ENCODE measurements at places on chromosomes 6 and 20.

DNA sequence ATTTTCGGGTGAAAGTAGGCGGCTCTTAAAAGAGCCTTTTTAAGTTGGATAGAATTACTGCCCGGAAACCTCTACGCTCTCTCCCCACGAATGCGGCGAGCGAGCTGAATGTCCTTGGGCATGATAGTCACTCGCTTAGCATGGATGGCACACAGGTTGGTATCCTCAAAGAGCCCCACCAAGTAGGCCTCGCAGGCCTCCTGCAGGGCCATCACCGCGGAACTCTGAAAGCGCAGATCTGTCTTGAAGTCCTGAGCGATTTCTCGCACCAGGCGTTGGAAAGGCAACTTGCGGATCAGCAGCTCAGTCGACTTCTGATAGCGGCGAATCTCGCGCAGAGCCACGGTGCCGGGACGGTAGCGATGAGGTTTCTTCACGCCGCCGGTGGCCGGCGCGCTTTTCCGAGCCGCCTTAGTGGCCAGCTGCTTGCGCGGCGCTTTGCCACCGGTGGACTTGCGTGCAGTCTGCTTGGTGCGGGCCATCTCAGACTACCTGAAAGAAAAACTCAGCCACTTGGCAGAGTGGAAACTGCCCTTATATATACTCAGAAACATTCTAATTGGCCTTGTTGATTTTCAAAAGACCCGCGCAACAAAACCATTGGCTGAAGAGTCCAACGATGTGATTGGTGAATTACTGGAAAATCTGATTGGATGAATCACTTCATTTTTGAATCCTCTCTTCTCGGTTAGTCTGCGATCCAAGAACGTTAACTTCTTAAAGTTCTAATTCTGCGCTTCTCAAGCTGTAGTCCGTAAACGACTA, 93.9 kb upstream of the BTN3A2 start:
- DNase-seq, result no peak

GRCh38 chr20:42346189-42347170, 728.3 kb upstream of the CHD6 start:
- DNase-seq, result no peak

DNA sequence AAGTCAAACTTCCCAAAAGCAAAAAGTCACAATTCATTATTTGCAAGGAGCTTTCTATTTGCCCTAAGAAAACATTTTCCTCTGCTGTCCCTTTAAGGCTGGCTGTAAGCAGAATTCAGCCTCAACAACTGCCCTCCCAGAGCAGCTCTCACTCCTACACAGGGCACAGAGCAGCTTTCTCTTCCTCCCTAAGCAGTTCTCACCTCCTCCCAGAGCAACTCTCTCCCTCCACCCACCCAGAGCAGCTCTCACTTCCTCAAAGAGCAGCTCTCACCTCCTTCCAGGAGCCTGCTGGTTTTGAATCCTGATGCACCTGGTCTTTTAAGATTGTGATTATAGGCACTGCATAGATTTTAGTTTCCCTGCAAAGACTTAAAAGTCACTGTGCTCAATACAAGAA, 120.6 kb upstream of the TMEM181 start:
- no peak for DNase-seq

DNA sequence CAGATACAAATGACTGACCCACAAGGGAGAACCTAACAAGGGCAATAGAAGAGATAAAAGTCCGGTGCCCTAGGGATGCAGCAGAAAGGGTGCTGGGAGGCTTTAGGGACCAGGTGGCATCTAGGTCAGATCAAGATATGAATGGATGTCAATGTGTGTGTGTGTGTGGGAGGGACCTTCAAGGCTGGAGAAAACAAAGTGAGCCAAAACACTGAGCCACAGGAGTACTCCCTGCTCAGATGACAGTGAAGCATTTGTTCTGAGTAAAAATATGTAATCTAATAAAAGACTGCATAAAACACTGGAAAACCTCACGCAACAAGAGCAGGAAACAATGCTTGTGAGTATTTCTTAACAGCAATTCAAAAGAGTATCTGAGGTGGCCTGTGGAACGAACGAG, 28.2 kb downstream of the ZNF337 start:
- no peak for DNase-seq

DNA sequence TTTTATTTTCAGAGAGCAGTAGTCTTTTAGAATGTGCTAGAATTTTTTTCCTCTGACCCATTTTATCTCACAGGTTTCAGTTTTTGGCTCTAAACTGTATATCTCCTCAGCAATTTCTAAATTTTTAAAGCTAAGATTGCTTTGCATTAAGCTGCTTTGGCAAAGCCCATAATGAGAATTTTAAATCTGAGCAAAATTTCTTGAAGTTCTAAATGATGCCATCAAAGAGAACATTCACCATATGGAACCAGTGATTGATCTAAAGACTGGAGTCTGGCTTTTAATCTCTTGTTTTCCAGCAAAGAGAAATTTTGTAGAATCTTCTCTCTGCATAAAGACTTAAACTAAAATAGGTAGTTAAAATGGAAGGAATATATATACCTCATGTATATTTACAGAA, 313.6 kb downstream of the TBC1D32 start:
- DNase-seq, result no peak

- DNase-seq, result no peak
Observed at GRCh38 chr6:104170401-104170800, 689.3 kb downstream of the HACE1 start.

- DNase-seq, result no peak
Observed at GRCh38 chr6:119844387-119844786, 494.8 kb upstream of the MAN1A1 start.

GRCh38 chr20:33076662-33077372, 2.6 kb upstream of the BPIFB4 start:
- no peak for DNase-seq

DNA sequence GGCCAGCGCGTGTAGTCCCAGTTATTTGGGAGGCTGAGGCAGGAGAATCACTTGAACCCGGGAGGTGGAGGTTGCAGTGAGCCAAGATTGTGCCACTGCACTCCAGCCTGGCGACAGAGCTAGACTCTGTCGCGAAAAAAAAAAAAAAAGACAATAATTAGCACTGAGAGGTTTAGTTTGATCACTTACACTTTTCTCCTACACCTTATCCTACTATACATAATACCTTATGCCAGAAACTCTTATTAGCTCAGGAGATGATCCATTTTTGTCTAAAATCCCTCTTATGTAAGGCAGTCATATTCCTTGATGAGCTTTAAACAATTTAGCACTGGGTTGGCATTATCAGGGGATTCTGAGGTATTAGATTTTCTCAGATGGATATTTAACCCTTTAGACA, 3.6 kb upstream of the MTFR2 start:
- no peak for DNase-seq
